ENCODE measurements at places on chromosomes 6 and 20. TPM values are rescaled to one million over a fixed set of nuclear protein-coding genes. Genes with fewer than 3 reads are reported as not detected.

DNA sequence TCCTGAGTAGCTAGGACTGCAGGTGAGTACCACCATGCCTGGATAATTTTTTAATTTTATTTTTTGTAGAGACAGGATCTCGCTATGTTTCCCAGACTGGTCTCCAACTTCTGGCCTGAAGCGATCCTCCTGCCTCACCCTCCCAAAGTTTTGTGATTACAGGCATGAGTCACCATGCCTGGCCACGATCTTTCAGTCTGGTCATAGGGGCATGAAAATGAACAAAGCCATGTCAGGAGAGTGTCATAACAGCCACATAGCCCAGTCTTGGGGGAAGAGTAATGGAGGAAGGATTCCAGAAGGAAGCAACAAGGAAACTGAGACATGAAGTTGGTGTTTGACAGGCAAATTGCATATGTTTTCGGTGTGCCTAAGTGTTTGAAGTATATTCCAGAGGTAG is 17.0 kb upstream of the SNX3 start:
- DNase-seq, result peak; percentile 39
- H3K4me3 ChIP-seq, result no peak overlapping the region
- H3K36me3 ChIP-seq, result no peaks in the 10 kb centered on the region
- H3K27ac ChIP-seq, result no peak overlapping the region
- no peaks in the 10 kb centered on the region for H3K4me1 ChIP-seq

DNA sequence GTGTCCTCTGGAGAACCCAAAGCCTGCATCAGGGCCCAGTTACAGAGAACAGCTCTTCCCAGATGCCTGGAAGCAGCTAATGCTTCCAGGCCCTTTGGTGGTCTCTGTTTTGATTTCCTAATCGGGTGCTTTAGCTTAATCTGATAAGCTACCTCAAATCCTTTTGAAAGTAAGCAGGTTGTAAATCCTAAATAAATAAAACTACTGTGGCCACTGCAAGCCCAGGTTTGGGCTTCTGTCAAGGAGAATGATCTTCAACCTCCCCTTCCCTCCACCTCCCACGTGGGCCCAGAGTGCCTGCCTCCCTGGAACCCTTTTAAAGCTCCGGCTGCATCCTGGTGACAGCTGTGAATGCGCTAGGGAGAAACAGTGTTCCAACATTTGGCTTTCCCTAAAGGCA is 25.2 kb upstream of the FYN start:
- no peak for DNase-seq
- no peak overlapping the region for H3K27ac ChIP-seq
- H3K27me3 ChIP-seq, result no peaks in the 10 kb centered on the region
- H3K36me3 ChIP-seq, result no peaks in the 10 kb centered on the region
- no peak overlapping the region for H3K4me3 ChIP-seq

- no peak overlapping the region for H3K4me3 ChIP-seq
- peaks cover 25% of the 10 kb centered on the region for H3K27me3 ChIP-seq
- no peaks in the 10 kb centered on the region for H3K36me3 ChIP-seq
- peak; percentile 64 for DNase-seq
Observed at GRCh38 chr20:59515013-59515905, 89.1 kb upstream of the PHACTR3 start.

The CENPW gene
- 54.5 TPM for total RNA-seq

DNA sequence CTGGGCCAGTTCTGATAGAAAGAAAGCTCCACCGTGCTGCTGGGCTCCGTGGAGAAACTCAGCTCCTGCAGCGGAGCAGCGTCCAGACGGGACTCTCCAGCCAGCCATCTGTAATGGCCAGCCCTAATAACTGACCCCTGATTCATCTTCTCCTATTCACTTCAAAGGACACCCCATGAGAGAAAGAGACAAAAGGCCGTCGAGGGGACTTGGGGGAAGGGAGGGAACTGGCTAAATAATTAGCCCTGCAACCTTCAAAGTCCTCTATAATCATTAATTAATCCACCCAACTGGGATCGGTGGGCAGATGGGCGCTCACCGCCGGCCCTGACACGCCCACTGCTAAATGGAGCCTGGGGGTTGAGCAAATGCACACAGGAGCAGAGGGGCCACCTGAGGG is 512.4 kb downstream of the CD83 start:
- no peak overlapping the region for H3K4me3 ChIP-seq
- DNase-seq, result no peak
- no peaks in the 10 kb centered on the region for H3K27me3 ChIP-seq
- no peak overlapping the region for H3K27ac ChIP-seq
- H3K36me3 ChIP-seq, result no peaks in the 10 kb centered on the region

DNA sequence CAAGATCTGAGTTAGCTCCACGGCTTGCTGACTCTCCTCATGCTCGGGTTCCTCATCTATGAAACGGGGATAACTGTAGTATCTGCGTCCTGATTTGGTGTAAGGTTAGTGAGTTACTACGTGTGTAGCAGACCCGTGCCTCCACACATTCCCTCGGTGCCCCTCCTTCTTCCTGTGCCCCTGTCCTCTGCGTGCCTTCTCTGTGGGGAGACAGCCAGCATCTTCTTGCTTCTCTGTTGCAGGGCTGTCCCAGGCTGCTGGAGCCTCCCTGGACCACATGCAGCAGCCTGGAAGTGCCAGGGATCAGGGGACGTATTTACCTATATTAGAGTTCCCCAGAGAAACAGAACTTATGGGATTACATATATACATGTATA is 128.6 kb upstream of the PRND start:
- peak overlapping the region; percentile 48 for H3K4me3 ChIP-seq
- no peaks in the 10 kb centered on the region for H3K27me3 ChIP-seq
- no peak overlapping the region for H3K27ac ChIP-seq
- peaks cover 5% of the 10 kb centered on the region for H3K4me1 ChIP-seq
- no peaks in the 10 kb centered on the region for H3K36me3 ChIP-seq

Data from PC-9 (cell line).